Activated T-helper 1 cell treated with Interleukin-2 at 50 U/mL for 16 hours (primary cell): ENCODE measurements at places on chromosomes 12 and 14.

DNA sequence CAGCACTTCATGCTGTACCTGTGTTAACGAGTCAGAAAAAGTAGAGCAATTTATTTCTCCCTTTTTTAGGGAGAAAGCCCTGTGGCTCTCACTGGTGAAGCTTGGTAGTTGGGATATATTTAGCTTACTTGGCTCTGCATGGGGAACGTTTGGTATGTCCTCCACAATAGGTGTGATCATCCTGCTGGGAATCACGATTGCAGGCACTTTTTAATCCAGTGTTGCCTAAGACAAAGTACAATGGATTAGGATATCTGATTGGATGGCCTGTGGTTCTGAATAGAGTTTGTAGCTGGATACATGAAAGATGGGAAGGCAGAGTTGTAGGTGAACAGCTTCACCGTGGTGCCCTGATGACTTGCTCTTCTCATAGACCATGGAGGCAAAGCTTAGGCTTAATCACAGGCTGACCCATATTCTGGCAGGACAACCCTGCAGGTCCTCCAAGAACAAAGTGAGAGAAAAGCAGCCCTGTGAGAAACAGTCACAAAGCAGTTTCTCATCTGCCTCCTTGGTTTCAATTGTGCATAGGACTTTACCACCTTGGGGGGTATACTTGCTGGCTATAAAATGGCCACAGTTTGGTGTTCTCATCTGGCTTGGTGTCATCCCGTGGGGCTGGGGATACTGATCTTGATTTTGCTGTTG, 7.5 kb downstream of the RESF1 start:
- no peak for DNase-seq

DNA sequence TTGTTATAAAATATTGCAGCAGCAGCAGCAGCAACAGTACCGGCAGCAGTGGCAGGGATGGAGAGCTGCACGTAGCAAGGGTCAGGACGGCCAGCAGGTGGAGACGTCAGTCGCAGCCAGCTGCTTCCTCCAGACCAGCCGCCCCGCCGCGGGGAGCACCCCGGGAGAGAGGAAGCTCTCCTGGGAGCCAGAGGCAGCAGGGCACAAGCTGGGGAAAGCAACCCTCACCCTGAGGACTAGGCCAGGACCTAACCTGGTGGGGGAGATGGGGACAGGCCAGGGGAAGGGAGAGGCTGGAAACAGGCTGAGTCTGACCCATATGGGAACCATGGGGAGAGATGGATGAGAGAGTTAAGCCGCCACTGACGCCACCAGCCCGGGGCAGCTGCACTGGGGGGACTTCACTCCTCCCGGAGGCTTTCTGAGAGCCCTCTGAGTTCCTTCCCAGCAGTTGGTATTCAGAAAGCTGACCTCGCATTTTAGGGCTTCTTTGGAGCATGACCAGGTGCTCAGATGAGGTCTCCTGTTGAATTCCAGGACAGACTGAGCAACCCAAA, 56.3 kb downstream of the SPTB start:
- DNase-seq: peak; percentile 33

GRCh38 chr12:21938879-21939278, 2.3 kb downstream of the ABCC9 start:
- DNase-seq: no peak

- DNase-seq: no peak
Observed at GRCh38 chr12:121939186-121939585, 20.8 kb downstream of the CFAP251 start.

DNA sequence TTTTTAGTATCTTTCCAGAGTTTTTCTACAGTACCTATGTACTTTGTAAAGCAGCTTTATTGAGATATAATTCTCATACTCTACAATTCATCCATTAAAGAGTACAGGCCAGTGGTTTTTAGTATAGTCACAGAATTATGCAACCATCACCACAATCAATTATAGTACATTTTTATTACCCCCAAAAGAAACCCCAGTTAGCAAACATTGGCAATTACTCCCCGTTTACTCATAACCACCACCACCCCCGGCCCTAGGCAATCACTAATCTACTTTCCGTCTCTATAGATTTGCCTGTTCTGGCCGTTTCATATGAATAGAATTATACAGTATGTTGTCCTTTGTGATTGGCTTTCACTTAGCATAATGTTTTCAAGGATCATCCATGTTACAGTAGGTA, 119.8 kb downstream of the KICS2 start:
- no peak for DNase-seq

DNA sequence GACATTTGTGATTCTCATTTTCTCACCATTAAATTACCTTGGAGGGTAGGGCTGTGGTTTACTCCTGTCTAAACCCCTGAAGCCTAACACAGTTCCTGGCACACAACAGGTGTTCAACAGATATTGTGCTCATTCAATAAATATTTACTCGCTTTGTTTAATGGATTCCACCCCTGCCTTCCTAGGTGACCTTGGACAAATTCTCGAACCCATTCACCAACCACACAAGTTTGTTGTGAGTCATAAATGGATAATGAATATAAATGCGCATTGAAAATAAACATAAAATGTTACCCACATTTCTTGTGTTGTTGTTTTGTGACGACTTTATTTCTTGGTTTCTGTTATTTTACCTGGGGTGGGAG, 362 bp upstream of the TSFM start:
- no peak for DNase-seq

GRCh38 chr12:100166232-100166631, 23.6 kb upstream of the BLTP3B start:
- no peak for DNase-seq

DNA sequence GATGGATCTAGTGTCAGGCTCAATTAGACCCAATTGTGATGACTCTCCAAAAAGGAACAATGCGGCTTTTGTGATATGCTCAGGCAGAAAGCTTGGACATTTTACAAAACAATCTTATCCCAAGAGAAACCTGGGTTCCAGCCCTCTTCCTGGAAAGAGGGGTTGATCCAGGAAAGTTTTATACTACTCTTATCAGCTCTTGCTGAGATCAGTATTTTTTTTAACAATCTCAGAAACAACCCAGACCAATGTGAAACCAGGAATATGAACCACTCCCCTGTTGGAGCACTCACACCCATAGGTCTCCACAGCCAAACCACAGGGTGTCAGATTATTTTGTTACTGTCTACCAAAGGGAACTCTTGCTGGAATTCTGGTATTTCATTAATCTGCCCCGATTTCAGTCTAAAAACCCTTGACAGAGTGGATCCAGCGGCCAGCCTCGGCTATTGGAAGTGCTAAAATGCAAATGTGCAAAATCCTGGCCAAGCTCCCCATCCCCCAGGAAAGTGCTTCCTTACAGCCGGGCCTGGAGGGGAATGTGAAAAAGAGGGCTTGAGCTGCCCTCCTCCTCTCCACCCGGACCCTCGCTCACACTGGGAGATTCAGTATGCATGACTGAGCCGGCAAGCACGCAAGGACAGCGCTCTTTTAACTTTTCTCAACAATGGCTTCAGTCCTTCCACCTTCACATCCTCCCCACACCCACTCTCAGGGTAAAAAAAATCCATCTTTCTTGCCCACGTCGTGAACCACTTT, 4.0 kb downstream of the FBXL14 start:
- DNase-seq: no peak
